ENCODE measurements at places on chromosomes 7 and 10.

DNA sequence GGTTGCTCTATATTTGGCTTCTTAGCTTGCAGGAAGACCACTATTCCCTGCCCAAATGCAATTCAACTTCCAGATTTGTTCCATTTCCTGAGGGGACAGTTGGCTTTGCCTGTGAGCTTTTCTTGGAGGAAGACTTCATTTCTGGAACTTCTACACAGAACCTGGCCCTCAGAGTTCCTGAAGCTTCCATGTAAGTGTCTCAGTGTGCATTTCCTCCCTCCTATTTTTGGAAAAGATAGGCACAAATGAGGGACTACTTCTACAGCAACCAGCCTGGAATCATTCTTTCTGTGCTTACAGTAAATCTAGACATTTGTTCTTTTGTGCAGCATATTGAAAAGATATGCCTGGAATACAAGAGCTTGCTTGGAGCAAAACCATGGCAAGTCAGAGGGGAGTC lies 164.3 kb downstream of the CREB5 start:
- DNase-seq = no peak

- DNase-seq = no peak
Observed at GRCh38 chr10:96254976-96255375, 16.4 kb downstream of the BLNK start.

GRCh38 chr7:140659856-140660255 lies 12.9 kb upstream of the ADCK2 start:
- no peak for DNase-seq

- DNase-seq = no peak
Observed at GRCh38 chr10:97510686-97511085, 12.0 kb downstream of the UBTD1 start.

DNA sequence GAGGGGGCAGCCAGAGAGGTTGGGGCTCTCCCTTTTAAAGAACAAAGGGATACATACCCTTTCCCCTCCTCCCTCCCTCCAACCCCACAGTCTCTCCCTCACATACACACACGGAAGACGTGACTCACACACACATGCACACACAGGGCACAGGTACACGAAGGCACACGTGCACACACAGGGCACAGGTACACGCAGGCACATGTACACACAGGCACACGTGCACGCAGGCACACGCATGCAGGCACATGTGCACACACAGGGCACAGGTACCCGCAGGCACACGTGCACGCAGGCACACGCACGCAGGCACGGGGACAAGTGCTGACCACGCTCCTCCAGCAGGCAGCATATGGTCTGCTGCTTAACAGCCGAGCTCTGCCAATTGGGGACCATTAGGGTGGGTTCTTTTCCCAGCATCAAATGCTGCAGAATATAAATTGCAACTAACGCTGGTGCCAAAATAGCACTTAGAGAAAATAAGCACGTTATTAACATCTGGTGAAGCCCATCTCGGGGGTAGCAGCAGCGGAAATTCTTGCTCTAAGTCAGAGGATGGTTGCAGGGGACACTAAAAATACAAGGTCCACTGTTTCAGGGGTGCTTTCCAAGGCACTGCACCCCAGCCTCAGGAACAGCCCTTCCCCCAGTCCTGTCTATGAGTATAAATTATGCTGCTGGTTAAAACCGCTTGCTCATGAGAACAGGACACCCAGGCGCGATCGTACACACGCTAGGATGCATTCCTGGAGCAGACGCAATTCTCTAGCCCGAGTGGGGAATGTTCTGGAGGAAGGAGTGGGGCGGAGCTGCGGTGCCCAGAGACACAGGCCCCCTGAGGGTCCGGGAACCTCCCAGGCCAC lies 55.2 kb upstream of the TNRC18 start:
- peak; percentile 78 for DNase-seq
